Fibroblast of lung (primary cell): ENCODE measurements at places on chromosomes 13 and 19. TPM values are rescaled to one million over a fixed set of nuclear protein-coding genes. Genes with fewer than 3 reads are reported as not detected.

The IRS2 gene
- polyA plus RNA-seq, result 1.9 and 2.3 TPM in 2 replicates

The TPTE2 gene
- not detected in 2 replicates for polyA plus RNA-seq

The CDX2 gene
- not detected in 2 replicates for polyA plus RNA-seq

The DMPK gene
- polyA plus RNA-seq, result 28.8 and 54.7 TPM in 2 replicates

The SIGLEC14 gene
- polyA plus RNA-seq, result not detected in 2 replicates

The RNF113B gene
- not detected in 2 replicates for polyA plus RNA-seq

The TECR gene
- polyA plus RNA-seq, result 73.4 and 109 TPM in 2 replicates

The GARIN5A gene
- 0.11 and 0.24 TPM in 2 replicates for polyA plus RNA-seq

The MEIOSIN gene
- polyA plus RNA-seq, result not detected in 2 replicates

The SLC25A41 gene
- polyA plus RNA-seq, result 0.03 TPM in 1 of 2 replicates, not detected in the other

The SLC10A2 gene
- not detected in 2 replicates for polyA plus RNA-seq

The ZNF536 gene
- 0.16 TPM in 1 of 2 replicates, not detected in the other for polyA plus RNA-seq

The WDR87 gene
- polyA plus RNA-seq, result not detected in 2 replicates

The CCDC70 gene
- polyA plus RNA-seq, result not detected in 2 replicates

The CEACAM7 gene
- polyA plus RNA-seq, result not detected in 2 replicates

The NANOS3 gene
- not detected in 2 replicates for polyA plus RNA-seq

The AP1M2 gene
- 0.16 and 0.45 TPM in 2 replicates for polyA plus RNA-seq

The SIGLECL1 gene
- polyA plus RNA-seq, result not detected in 2 replicates

The KLK8 gene
- not detected in 2 replicates for polyA plus RNA-seq

The NALCN gene
- 1.9 and 2.7 TPM in 2 replicates for polyA plus RNA-seq

The ZNF560 gene
- 0.61 and 1.0 TPM in 2 replicates for polyA plus RNA-seq

The CGB2 gene
- not detected in 2 replicates for polyA plus RNA-seq

The SLC27A5 gene
- 5.2 and 7.3 TPM in 2 replicates for polyA plus RNA-seq

The IGFL1 gene
- polyA plus RNA-seq, result not detected in 2 replicates

The CIRBP gene
- 260 and 298 TPM in 2 replicates for polyA plus RNA-seq
